Stimulated activated CD8-positive, alpha-beta memory T cell treated with anti-CD3 and anti-CD28 coated beads, Interleukin-4, amount 100 ng/mL, for 1 hour (primary cell): ENCODE measurements at places on chromosomes 12 and 14.

GRCh38 chr12:57165741-57166140 lies 18.3 kb upstream of the LRP1-AS start:
- no peak for DNase-seq

DNA sequence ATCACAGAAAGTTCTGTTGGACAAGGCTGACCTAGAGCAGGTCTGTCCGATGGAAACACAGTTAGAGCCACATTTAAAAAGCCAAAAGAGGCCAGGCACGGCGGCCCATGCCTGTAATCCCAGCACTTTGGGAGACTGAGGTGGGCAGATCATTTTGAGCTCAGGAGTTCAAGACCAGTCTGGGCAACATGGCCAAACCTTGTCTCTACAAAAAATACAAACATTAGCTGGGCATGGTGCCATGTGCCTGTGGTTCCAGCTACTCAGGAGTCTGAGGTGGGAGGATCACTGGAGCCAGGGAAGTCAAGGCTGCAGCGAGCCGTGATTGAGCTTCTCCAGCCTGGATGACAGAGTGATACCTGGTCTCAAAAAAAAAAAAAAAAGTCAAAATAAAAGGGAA lies 14.9 kb downstream of the UBE3B start:
- DNase-seq, result no peak

DNA sequence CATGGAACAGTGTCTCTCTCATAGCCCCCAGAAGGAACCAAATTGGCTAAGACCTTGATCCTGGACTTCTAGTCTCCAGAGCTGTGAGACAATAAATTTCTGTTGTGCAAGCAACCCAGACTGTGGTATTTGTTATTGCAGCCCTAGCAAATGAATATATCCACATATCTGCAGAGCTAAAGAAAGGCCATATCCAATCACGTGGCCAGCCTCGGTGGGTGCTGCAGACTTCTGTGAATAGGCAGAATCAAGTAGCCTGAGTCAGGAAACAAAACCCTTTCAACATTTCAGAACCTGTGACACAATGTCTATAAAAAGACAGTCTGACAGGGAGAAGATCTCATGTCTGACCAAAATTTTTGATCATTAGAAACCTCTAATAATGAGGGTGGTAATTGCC lies 71.0 kb upstream of the CPM start:
- DNase-seq, result no peak

DNA sequence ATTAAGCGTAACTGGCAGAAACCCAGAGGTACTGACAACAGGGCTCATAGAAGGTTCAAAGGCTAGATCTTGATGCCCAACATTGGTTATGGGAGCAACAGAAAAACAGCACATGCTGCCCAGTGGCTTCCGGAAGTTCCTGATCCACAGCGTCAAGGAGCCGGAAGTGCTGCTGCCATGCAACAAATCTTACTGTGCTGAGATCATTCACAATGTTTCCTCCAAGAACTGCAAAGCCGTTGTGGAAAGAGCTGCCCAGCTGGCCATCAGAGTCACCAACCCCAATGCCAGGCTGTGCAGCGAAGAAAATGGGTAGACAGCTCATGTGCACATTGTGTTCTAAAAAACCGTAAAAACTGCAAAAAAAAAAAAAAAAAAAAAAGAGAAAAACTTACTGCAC lies 192.3 kb downstream of the MON2 start:
- DNase-seq, result no peak

DNA sequence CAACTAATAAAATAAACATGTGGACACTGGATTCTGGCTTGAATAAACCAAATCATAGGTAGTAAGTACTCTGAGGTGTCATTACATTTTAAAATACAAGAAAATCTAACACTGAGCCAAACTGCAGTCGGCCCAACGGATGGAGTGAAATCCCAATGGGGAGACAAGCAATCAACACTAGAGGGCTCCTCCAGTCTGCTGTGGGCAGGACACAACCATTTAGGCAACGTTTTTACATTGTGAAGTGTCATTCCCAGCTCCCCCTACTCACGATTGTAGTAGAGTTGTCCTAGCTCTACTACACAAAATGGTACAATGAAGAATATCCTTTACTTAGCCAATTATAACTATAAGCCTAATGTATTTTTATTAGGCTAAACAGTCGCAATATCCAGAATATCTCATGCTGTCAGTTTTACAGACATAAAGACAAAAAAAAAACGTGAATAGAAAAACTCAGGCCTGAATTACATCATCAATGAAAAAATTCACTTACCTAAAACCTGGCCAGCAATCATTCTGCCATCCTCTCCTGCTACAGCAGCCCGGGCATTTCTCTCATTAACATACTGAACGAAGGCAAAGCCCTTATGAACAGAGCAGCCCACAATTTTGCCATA lies 35.7 kb downstream of the HNRNPC start:
- no peak for DNase-seq

- no peak for DNase-seq
These were observed 384.0 kb upstream of the FOXG1 start for GRCh38 chr14:28382444-28383190.

GRCh38 chr12:84696281-84696680 lies 216.3 kb downstream of the SLC6A15 start:
- DNase-seq, result no peak

DNA sequence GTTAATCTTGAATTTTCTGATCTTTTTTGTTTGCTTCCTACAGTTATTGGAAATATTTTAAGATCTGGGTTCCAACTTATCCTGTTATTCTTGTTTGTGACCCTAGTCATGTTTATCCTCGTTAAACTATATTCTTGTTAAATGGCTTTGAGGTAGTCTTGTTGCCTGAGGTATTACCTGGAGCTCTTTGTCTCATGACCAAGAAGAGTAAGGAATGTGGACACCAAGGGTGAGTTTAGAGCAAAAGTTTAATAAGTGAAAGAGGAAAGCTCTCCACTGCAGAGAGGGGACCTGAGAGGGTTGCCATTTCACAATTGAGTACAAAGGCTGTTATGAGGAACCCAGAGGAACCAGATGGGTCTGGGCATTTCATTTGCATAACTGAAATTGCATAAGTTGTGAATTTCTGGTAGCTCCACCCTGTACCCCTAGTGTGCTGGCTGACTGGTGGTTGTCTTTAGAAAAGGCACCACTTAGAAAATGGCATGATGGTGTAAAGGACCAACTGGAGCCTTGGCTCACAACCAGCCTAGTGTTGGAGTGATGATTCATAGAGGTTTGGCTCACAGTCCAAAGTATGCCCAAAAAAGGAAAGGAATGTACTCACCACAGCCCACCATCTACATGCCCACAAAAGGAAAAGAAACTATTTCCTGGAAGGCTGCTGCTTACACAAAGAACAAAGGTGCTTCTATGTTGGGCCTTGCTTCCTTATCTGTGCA lies 36.7 kb upstream of the RESF1 start:
- DNase-seq, result no peak

- no peak for DNase-seq
These were observed 1.5 kb upstream of the NANOG start for GRCh38 chr12:7787574-7788293.

GRCh38 chr12:54734196-54734950 lies 86.2 kb upstream of the DCD start:
- DNase-seq, result no peak

- no peak for DNase-seq
These were observed 142.8 kb upstream of the FLRT2 start for GRCh38 chr14:85387181-85387580.

DNA sequence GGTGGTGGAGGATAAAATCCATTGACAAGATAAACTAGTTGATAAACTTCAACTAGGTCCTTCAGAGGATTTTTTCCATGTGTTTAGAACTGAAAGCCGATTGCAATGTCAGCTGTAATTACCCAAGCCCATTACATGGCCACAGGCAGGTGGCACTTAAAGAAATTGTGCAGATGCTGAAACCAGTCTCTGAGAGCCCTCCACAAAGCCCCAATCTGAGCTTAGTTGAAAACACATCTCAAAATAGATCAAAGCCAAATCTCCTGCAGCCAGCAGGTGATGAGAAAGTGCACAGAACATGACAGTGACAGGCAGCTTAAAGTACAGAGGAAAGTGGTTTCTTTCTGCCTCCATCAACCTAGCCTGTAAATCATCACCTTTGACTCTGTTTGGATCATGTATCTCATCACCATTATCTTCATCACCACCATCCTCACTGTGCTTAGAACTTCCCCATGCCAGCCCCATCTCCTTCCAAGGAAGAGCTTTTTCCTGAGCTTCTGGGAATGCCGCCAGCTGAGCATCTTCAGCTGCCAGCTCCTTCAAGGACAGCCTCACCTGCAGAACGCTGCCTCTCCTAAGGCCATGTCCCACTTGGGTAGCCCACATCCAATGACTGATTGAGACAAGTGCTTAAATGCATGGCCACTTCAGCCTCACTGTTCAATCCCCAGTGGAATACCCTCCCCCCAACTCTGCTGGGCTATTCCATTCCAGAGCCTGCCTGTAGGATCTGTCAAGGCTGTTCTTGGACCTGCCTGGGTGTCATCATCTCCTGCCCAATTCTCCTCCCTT lies 219.5 kb upstream of the TMEM132C start:
- DNase-seq, result no peak

GRCh38 chr14:56532546-56532945 lies 47.1 kb upstream of the TMEM260 start:
- DNase-seq, result no peak

DNA sequence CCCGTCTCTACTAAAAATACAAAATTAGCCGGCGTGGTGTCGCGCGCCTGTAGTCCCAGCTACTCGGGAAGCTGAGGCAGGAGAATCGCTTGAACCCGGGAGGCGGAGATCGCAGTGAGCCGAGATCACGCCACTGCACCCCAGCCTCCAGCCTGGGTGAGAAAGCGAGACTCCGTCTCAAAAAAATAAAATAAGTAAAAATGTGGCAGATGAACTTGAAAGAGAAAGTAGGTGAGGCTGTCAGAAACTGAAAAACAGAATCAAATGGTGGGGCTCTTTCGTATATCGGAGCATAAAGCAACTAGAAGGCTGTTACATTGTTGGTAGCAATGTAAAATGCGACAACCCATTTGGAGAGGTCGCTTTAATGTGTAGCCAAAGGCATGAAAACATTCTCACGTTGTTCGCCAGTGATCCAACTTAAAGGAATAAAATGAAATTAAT lies 767 bp upstream of the CCNT1 start:
- DNase-seq, result no peak

DNA sequence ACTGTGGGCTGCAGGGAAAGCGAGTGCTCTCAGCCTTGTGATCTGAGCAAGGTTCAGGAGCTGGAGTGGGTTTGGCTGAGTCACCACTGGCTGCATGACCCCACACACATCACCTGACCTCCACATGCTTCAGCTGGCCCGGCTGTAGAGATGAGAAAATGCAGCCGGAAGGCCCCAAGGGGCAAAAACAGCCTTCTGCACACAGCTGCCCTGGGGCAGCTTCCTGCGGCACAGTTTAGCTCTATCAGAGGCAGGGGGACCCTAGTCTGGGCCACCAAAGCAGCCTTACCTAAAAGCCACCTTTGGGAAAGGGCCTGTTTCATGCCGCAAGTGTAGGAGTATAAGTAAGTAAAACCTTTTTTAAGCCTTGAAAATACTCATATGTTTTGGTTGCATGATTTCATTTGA lies 123.3 kb downstream of the SSPN start:
- DNase-seq, result no peak

GRCh38 chr14:79044894-79045624 lies 874.9 kb downstream of the NRXN3 start:
- DNase-seq, result no peak

GRCh38 chr14:65959563-65960024 lies 526.6 kb upstream of the CCDC196 start:
- DNase-seq, result no peak

DNA sequence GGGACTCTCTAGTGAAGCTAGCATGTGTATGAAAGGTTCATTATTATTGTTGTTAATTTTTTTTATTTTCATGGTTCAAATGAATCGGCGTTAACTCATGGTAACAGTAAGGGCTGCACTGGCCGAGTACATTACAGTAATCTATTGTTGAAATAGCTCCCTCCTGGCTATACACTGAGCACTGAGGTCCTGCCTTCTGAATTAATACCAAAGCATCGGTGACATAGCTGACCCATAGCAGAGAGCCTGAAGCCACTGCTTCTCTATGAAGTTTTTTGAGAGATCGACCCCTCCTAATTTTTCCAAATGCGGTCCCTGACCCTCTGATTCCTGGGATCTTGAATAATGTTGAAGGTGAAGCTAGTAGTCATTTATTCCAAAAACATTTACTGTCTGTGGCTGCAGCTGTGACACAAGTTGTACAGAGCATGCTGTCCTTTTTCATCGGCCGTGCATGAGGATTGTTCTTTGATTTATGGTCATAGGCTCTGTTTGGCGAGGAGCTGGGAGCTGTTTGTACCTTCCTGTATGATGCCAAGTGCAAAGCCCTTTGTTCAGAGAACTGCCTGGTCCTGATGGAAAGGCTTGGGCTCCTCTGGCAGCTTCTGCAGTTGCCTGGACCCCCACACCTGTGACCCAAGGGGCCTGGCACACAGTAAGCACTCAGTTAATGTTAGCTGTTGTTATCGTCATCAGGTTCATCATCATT lies 486.5 kb downstream of the EGLN3 start:
- no peak for DNase-seq

- DNase-seq, result no peak
These were observed 424.9 kb upstream of the SYT1 start for GRCh38 chr12:78439666-78440065.

- no peak for DNase-seq
These were observed 89.4 kb downstream of the GALNT8 start for GRCh38 chr12:4809449-4810218.

DNA sequence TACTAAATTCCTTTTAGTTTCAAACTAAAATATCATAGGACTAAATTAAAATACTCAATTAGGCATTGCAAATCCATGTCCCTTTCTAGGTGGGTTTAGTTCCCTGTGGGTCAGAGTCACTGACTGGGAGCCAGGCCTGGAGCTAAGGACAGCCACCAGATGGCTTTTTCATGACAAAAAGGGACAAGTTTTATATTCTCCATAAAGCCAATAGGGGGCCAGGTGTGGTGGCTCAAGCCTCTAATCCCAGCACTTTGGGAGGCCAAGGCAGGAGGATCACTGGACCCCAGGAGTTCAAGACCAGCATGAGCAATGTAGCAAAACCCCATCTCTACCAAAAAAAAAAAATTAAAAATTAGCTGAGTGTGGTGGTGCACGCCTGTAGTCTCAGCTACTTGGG lies 35.4 kb upstream of the EIF5 start:
- no peak for DNase-seq

DNA sequence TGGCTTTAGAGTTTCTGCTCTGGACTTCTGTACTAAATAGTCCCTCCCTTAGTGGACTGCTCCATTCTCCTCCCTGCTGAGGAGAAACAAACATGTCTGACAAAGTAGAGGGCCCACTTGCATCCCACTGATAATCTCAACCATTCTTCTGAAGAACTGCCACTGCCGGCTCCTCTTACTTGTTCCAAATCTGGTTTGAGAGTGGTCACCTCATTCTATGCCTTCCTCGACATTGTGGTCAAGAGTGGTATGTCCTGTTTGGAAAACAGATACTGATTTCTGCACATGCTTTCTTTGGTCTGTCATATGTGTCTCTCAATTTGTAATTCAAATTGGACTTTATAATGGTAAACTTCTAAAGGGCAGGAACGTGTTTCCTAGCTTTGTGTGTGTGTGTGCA lies 36.3 kb upstream of the PLEKHA5 start:
- DNase-seq, result no peak
